ENCODE measurements at places on chromosomes 1 and 21.

GRCh38 chr1:223819730-223820514 lies 25.8 kb downstream of the TP53BP2 start:
- no peak for DNase-seq

DNA sequence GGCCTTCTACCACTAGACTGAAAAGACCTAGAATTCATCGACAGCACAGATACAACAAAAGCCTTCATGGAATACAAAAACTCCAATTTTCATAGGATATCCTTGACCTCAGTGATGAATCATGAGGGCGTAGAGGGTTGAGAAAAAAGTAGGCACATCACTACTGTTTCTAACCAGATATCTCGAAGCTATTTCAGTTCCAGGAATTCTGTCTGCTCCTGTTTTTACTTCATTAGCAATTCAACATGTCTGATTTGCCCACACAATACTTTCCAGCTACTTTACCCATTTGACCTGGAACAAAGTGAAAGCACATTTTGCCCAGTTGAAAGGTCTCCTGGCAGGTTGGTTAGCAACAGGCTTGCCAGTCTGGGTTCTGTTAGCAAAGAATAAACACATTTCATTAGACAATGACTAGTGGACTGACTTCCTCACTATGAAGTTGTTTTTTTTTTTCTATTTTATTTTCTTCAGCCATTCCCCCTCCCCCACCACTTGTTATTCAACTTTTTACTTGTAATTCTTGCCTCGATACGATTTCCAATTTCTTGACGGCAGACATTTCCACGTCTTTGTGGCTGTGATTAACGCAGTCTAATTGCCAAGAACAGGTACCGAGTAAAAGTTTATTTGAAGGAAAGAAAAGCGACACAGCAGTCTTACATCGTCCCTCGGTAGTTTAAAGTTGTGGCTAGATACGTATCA lies 4.0 kb upstream of the ZBTB18 start:
- no peak for DNase-seq

DNA sequence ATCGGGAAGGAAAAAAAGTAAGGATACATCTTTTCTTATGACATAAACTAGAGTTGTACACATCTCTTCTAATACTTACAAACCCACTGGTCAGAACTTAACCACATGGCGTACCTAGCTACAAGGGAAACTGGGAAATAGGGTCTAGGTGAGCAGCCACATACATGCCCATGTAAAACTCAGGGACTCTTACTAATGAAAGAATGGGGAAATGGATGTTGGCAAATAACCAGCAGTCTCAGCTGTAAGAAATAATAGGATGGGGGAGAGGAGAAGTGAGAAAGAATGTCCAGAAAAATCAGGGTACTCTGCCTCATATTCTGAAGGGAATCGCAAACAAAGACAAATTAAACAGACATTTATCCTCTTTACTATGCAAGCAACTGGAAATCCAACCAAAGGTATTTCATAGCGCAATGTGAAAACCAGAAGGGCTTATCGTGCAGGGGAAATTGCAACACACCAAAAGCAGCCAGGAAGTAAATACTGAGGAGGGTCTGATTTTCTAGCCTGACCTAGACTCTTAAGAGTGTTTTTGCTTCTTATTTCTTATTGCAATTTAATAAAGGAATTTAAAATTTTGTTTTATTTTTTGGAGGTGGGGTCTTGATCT lies 17.5 kb downstream of the GTF2B start:
- no peak for DNase-seq

GRCh38 chr1:60035921-60036320 lies 37.6 kb downstream of the C1orf87 start:
- no peak for DNase-seq

- DNase-seq: no peak
Measured at GRCh38 chr1:196415978-196416377, 192.3 kb downstream of the KCNT2 start.

DNA sequence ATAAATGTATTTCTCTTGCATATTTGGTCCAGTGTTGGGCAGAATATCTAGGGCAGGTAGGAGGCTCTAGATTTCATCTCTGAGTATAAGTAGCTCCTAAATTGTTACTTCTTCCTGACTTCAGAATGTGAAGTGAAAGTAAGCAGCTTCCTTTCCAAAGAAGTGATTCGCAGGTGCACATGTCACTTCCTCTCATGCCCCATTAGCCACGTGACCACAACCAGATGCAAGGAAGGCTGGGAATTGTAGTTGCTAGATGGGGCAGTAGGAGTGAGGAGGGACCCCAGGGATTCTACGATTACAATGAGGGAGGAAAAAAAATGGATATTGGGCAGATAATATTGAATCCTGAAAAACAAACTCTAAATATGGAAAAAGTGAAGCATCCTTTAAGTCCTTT lies 113.2 kb upstream of the CYYR1 start:
- peak; percentile 38 for DNase-seq

- no peak for DNase-seq
Measured at GRCh38 chr1:6106977-6107376, 61.3 kb downstream of the KCNAB2 start.

DNA sequence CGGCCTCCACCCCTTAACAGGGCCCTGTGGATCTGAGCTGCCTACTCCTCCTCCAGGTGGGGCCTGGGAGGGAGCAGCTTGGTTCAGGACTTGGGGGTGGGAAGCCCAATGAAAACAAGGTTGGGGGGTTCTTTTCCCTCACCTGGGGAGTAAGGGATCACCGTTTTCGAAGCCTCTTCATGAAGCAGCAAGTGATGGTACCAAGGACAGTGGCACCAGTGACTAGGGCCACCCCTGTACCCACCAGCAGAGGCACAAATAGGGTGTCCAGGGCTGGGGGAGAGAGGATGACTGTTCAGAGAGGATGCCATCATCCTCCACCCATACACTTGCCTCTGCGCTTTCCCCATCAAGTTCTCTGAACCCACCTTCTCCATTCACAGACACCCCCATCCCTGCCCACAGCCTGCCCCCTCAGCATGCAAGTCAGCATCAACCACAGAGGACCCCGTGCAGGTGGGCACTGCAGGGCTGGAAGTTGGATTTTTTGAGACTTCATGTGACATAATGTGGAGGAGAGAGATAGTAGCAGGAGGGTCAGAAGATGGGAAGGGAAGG lies 6.7 kb downstream of the IGSF8 start:
- DNase-seq: no peak

GRCh38 chr1:111779546-111779945 lies 23.8 kb downstream of the DDX20 start:
- no peak for DNase-seq

DNA sequence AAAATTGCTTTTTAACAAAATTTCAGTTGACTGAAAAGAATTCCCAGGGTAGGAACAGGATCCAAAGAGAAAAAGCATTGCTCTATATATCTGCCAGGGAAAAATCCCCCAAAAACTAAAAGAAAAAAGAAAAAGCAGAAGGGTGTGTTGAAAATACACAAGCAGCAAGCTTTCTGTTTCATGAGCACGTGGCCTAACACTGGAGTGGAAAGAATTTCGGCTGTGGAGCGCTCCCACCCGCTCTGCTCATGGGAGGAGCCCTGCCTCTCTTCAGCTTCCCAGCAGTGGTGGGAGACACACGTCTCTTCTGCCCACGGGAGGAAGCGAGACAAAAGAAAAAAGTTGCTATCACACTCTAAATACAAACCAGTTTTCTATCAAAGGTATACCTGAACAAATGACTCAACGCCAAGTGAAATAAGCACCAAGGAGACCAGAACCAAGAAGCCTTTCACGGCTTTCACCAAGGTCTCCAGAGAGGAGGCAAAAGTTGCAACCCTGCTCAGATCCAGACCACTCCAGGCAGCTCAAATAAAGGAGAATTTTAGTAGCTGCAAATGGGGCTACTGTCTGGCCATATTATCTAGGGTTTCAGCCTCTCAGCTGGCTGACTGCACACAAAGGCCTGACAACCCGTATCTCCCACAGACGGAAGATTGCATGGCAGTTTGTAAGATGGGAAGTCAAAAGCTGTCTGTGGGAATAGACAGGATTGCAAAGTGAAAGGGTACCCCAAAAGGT lies 29.5 kb upstream of the ZNF496 start:
- DNase-seq: no peak

GRCh38 chr1:211832661-211833060 lies 2.1 kb upstream of the LPGAT1 start:
- DNase-seq: no peak

- DNase-seq: no peak
Measured at GRCh38 chr21:45285266-45285931, 2.3 kb downstream of the POFUT2 start.

DNA sequence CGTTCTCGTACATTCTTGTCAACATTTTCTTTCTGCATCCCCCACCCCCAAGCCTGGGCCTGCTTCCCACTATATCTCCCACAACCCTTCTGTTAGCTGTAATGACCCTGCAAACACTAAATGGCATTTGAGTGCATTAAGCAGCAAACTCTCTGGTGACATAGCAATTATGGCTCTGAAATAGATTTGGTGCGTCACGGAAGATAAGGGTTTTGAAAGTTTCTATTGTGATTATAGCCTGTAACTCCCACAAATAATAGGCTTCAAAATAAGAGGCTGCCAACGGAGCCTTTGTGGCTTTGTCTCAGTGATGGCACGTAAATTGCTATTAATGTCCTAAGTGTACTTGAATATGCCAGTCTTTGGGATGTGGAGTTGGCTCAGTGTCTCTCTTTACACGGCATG lies 277.6 kb downstream of the PBX1 start:
- DNase-seq: no peak

GRCh38 chr1:29916656-29917369 lies 680.5 kb downstream of the PTPRU start:
- no peak for DNase-seq

- no peak for DNase-seq
Measured at GRCh38 chr21:41065539-41065938, 102.4 kb upstream of the BACE2 start.

GRCh38 chr1:94757931-94758330 lies 62.2 kb upstream of the SLC44A3 start:
- DNase-seq: no peak

Data from iPS DF 19.7 (cell line).